Colonic mucosa (tissue), 4 donors: ENCODE measurements at places on chromosomes 16 and 17. TPM values are rescaled to one million over a fixed set of nuclear protein-coding genes. Genes with fewer than 3 reads are reported as not detected.

DNA sequence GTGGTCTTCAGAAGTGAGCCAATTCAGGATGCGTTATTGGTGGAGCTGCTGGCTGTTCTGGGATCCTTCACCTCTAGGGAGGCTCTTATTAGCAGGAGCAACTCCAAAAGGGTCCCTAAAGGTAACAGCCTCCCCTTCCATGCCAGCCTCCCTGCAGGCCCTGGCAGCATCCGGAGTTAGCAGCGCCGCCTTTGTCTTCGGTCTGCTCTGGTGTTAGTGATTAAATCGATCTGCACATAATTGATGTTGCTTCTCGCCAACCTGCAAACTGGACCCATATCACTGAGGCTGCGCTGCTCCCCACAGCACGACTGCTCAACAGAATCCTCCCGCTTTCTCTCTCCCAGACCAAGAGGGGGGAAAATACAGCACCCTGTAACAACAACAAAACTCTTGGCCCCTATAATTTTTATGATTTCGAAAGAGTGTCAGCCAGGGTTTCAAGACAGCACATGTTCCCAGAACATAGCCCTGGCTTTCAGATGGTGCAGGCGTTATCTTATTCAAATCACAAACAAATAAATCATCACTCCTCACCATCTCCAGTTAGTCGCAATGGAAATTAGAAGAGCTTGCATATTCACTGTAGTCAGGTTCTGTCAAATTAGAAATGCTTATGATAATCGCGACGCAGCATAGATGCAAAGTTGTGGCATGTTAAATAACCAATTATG is 76.0 kb downstream of the IRX3 start:
- DNase-seq, result no peak

Gene PIRT
- total RNA-seq, result 0.40 TPM

DNA sequence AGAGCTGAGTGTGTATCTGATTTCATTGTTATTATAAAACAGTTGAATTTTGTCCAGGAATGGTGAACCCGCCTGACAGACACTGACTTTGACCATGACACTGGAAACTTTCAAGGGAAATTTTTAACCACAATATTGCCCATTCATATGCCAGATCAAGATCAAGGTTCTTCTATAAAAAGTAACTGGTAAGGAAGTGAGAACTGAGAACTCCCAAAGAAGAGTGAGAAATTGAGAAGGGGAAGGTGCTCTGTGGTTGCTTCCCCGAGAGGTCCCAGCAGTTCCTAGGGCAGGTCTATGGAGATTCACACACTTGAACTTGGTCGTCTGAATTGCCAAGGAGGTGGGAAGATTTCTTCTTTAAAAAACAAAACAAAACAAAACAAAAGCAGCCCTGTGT is 27.3 kb downstream of the SLC6A4 start:
- DNase-seq, result no peak

Gene ASPHD1
- total RNA-seq, result 3.9 TPM

DNA sequence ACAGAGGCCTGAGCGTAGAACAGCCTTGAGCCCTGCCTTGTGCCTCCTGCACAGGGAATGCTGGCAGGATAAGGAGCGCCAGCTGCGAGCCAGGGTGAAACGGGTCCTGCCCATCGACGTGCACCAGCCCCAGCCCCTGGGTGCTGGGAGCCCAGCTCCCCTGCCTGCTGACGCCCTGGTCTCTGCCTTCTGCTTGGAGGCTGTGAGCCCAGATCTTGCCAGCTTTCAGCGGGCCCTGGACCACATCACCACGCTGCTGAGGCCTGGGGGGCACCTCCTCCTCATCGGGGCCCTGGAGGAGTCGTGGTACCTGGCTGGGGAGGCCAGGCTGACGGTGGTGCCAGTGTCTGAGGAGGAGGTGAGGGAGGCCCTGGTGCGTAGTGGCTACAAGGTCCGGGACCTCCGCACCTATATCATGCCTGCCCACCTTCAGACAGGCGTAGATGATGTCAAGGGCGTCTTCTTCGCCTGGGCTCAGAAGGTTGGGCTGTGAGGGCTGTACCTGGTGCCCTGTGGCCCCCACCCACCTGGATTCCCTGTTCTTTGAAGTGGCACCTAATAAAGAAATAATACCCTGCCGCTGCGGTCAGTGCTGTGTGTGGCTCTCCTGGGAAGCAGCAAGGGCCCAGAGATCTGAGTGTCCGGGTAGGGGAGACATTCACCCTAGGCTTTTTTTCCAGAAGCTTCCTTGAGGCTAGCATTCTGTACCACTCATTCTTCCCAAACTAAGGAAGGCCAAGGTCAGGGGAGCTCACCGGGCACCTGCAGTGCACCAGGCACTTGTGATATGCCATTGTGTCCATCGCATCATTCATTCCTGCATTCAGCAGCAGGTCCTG is 1.9 kb downstream of the PNMT start:
- no peak for DNase-seq

DNA sequence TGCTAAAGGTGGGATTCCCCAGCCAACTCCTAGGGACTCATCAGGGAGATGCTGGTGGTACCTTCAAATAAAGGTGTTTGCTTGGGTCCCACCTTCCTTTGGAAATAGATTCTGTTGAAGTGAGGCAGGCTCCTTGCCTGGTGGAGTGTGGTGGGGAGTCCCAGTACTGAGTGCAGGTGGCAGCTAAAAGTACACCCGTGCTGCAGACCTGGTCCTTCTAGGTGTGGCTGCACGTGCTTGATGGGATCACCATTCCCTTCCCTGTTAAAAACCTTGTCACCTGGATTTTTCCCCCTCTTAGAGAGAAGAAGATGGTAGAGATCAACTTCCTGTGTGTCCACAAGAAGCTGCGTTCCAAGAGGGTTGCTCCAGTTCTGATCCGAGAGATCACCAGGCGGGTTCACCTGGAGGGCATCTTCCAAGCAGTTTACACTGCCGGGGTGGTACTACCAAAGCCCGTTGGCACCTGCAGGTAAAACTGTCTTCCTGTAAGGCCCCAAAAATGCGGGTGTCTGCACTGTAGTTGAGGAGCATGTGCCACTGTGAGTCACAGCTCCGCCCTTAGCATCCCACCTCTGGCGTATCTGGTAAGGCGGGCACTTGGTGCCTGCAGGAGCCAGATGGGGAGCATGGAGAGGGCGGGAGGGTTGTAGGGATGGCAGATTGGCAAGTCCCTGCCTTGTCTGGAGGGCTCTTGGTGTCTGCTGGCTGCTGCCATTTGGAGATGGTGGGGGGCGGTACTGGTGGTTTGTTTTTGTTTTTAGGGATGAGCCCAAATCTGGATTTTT is 34.0 kb downstream of the PLCD3 start:
- no peak for DNase-seq

- peak; percentile 63 for DNase-seq
Observed at GRCh38 chr16:66549284-66550131, at the start of gene TK2. TSS of gene TK2 (minus strand) at chr16:66550122. CDS start at chr16:66550061, 61 bp downstream.

DNA sequence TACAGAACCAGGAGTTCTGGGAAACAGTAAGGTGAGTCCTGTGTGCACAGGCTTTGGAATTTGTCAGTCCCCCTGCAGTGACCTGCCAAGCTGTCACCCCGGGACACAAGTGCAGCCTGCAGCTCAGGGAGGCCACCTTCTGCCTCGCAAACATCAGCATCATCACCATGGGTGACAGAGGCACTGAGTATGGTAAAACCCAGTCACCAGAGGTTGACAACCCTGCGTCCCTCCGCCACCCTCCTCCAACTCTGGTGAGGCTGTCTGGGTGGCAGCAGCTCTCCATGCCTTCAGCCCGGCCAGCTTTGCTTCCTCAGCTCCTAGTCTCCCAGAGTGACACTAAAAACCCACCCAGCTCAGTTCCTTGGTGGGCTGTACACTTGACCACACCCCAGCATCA is 221.0 kb downstream of the CPPED1 start:
- DNase-seq, result no peak

DNA sequence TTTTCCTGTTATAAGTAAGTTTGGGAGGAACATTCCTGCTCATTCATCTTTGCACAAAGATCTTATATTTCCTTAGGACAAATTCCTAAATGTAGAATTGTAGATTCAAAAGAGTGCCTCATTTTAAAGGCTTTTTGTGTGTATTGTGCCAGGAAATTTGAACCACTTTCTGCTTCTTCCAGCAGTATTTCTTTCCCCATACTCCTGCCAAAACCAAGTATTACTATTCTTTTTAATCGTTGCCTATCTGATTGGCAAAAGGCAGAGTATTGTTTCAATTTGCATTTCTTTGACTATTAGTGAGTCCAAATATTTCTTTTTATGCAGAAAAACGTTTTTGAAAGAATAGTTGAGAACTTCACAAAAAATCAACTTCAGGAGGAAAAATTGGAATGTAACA is 9.3 kb downstream of the ANKS4B start:
- DNase-seq, result no peak

DNA sequence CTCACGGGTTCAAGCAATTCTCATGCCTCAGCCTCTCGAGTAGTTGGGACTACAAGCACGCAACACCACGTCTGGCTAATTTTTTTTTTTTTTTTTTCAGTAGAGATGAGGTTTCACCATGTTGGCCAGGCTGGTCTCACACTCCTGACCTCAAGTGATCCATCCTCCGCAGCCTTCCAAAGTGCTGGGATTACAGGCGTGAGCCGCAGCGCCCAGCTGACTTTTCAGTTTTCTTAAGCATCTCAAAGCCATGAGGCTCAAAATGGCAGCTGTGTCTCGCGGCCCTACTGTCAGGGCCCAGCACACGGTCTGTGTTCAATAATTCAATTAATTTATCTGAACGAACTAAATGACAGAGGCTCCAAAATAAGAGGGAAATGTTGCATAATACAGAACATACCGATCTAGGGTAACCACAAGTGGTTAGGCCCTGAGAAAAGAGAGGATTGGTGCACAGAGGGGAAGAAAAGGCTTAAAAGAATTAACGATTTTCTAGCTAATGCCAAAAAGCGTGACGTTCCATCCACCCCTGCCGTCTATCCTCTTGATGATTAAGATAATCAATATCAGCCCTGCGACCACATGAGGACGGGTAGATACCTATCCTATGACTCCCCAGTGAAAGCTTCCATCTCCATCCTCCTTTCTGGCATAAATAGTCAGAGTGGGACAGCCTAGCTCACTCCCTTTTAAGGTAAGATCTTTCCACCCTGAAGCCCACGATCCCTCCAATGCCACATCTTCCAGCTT is 136.9 kb downstream of the SLC39A11 start:
- DNase-seq, result no peak

DNA sequence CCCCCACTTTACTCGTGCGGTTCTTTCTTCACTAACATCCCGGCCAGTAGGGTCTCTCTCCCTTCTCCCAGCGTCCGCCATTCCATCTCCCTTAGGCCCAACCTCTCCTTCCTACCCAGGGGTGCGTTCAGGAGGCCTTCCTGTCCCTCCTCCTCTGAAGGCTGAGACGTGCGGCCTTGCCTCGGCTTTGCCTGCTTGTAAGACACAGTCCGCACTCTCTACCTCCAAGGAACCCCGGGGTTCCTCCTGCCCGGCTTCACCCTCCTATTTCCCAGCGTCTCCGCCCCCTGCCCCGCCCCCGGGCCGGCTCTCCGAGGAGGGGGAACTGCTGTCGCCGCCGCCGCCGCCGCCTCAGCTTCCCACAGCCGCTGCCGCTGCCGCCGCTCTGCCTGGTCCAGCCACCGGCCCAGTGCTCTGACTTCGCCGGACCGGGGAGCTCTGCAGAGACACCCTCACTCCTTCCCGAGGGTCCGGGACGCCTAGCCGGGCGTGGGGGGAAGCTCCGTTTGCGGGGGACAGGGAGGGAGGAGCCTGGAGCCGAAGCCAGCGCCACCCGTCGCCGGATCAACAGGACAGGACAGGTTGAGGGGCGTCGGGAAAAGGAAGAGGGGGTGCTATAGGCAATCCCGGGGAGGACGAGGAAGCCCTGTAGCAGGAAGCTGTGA is 1.2 kb upstream of the FGF11 start:
- peak; percentile 59 for DNase-seq

- DNase-seq, result no peak
Observed at GRCh38 chr17:81135505-81136278, 29.6 kb upstream of the PVALEF start.

DNA sequence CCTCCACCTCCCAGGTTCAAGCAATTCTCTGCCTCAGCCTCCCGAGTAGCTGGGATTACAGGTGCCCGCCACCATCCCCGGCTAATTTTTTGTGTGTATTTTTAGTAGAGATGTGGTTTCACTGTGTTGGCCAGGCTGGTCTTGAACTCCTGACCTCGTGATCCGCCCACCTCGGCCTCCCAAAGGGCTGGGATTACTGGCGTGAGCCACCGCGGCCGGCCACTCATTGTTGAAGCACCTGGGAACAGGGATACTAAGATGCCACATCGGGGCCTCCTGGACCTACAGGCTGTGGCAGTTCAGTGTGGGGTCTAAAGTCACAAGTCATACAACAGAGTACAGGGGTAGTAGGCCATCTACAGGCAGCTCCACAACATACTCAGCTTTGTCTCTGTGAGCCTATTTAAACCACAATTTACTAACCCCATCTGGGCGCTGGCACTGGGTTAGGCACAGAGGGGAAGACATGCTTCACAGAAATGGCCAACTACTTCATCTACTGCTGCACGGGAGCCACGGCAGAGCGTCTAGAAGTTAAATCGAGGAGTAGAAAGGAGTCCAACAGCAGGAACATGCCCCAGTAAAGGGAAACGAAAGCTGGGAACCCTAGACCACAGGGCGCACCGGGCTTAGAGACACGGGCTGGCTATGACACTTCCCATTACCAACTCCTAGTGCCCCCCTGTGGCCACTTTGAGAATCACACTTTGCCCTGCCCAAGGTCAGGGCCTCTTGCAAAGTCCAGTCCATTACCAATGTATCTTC is 4.3 kb downstream of the VAMP2 start:
- DNase-seq, result peak; percentile 98

DNA sequence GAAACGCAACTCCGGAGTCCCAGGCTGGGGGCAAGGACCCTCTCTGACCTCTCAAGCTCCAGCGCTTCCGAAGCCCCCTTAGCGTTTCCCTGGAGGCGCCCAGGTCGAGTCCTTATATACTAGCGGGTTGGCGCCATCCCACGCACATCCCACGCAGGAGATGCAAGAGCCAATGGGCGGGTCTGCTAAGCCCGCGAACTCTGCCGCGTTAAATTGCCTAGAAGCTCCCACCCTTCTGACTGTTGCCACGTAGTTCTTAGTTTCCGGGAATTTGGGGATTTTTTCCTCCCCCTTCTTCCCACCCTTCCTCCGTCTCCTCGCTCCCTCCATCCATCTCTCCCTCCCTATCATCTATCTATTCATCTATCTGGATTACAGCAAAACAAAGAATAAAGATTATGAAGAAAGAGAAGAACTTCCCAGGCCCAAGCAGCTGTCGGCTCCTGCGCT is at the start of gene SLFN11:
TSS of gene SLFN11 (minus strand) at position 88 of the 450 bp plus-strand sequence. CDS start 9,814 bp downstream, outside the sequence.
- peak; percentile 71 for DNase-seq

GRCh38 chr16:15950869-15951268 is 1.5 kb downstream of the ABCC1 start:
- no peak for DNase-seq

GRCh38 chr17:82830249-82830661 is 9.6 kb downstream of the ZNF750 start:
- no peak for DNase-seq

GRCh38 chr16:50244504-50245416 is 21.6 kb upstream of the ADCY7 start:
- peak; percentile 21 for DNase-seq

GRCh38 chr16:10859658-10860057 is 17.3 kb upstream of the CIITA start:
- DNase-seq, result no peak

Gene TMED6
- 6.0 TPM for total RNA-seq

Gene SOCS1
- total RNA-seq, result 3.7 TPM
